Natural killer cell treated with Interleukin-12 subunit alpha and Interleukin-12 subunit beta and Interleukin-15 and Interleukin-18, amount 100 ng/mL, for 72 hours (primary cell): ENCODE measurements at places on chromosomes 13 and 19. TPM values are rescaled to one million over a fixed set of nuclear protein-coding genes. Genes with fewer than 3 reads are reported as not detected.

DNA sequence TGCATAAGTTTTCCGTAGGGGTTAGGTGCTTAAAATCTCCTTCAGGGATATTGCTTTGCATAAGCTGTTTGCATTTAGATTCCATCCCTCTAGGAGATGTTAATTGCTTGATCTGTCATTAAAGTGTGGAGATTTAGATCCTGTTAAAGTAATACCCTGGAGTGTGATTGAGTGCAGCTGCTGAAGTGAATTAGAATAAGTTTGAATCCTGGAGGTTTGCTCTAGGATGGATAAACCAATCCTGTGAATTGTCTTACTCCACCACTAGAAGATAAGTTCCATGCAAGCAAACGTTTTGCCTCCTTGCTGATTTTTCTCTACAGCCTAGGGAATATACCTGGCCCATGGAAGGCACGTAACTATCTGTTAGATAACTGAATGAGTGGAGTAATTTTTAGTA lies 1487.2 kb upstream of the PRR20A start:
- H3K27me3 ChIP-seq: no peaks in the 10 kb centered on the region
- no peaks in the 10 kb centered on the region for H3K4me1 ChIP-seq
- H3K4me3 ChIP-seq: no peak overlapping the region
- H3K36me3 ChIP-seq: peaks cover 24% of the 10 kb centered on the region
- H3K27ac ChIP-seq: no peak overlapping the region
- DNase-seq: no peak

GRCh38 chr19:12015015-12015752 lies 20.3 kb downstream of the ZNF433 start:
- H3K27ac ChIP-seq: no peak overlapping the region
- H3K4me3 ChIP-seq: no peak overlapping the region
- no peaks in the 10 kb centered on the region for H3K27me3 ChIP-seq
- peaks cover 45% of the 10 kb centered on the region for H3K36me3 ChIP-seq
- H3K4me1 ChIP-seq: no peaks in the 10 kb centered on the region

- DNase-seq: no peak
- H3K4me3 ChIP-seq: no peak overlapping the region
- no peaks in the 10 kb centered on the region for H3K4me1 ChIP-seq
- H3K27me3 ChIP-seq: peaks cover 16% of the 10 kb centered on the region
- H3K36me3 ChIP-seq: peaks cover 14% of the 10 kb centered on the region
Measured at GRCh38 chr13:43377973-43378372, 354.6 kb downstream of the DNAJC15 start.

Gene OR4F17
- not detected for total RNA-seq

Gene SLC6A16
- 5.3 TPM for total RNA-seq

DNA sequence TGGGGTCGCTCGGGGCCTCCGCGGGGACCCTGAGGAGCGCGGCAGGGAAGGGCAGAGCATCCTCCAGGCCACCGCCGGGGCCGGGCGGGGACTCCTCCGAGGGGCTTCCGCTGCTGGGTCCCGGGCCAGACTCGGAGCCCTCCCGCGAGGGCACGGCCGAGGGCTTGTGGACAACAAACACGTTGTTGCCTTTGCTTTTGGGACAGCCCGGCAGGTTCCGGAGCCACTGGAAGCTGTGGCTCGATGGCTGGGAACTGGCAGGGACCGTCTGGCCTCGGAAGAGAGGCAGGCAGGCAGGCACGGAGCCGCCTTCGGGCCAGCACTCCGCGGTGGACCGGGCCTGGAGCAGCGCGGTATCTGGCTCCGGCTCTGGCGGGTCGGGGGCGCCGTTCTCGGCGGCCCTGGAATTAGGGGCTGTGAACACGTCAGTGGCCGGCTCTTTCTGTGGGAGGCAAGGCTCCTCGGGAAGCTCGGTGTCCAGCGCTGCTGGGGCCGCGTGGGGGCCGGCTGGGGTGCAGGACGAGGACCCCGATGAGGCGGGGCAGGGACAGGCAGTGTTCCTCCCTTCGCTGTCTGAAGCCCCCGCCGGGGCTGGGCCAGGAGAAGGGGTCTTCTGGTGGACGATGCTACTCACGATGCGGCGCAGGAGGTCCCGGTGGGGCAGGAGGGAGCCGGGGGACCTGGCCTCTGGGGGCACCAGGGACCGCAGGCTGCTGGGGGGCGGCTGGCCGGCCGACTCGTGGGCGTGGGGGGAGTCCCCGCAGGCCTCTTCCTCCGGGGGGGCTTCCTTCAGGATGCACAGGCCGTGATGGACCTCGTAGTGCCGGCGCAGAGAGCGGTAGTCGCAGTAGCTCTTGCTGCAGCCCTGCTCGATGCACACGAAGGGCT lies 27.6 kb downstream of the ZNF541 start:
- H3K4me1 ChIP-seq: peaks cover 16% of the 10 kb centered on the region
- H3K27me3 ChIP-seq: no peaks in the 10 kb centered on the region
- H3K36me3 ChIP-seq: no peaks in the 10 kb centered on the region
- H3K4me3 ChIP-seq: no peak overlapping the region
- DNase-seq: no peak
- no peak overlapping the region for H3K27ac ChIP-seq

- H3K4me1 ChIP-seq: no peaks in the 10 kb centered on the region
- H3K27me3 ChIP-seq: peaks cover 15% of the 10 kb centered on the region
- no peak for DNase-seq
- no peaks in the 10 kb centered on the region for H3K36me3 ChIP-seq
- no peak overlapping the region for H3K27ac ChIP-seq
- no peak overlapping the region for H3K4me3 ChIP-seq
Measured at GRCh38 chr13:23561261-23561660, 9.0 kb upstream of the TNFRSF19 start.

DNA sequence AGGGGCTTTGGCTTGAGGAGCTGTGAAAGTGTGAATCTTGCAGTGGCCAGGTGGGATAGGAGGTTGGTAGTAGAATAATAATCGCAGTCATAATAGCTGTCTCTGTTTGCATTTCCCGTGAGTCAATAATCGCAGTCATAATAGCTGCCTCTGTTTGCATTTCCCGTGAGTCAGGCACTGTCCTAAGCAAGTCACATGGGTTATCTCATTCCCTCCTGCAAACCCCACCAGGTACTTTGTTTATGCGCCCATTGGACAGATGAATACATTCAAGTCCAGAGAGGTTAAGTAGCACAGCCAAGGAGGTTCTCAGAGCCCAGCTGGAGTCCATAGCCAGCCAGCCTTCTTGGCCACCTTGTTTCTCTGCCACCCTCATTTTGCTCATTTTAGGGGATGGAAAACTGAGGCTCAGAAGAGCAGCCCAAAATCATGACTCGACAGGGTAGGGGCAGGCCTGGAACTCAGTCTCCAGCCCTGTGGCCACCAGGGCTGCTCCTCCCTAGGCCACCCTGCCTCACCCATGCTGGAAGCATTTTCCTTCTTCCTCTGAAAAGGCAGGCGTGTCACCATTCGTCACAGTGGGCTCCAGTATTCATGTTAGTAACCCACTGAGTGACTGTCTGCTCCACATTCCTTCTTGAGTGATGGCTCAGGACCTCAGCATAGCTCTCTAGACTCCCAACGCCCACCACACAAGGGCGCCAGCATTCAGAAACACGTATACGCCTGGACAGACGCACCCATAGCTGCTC lies 206.2 kb downstream of the URI1 start:
- no peak overlapping the region for H3K27ac ChIP-seq
- H3K4me3 ChIP-seq: no peak overlapping the region
- H3K4me1 ChIP-seq: no peaks in the 10 kb centered on the region
- H3K27me3 ChIP-seq: no peaks in the 10 kb centered on the region

- no peak for DNase-seq
- no peaks in the 10 kb centered on the region for H3K36me3 ChIP-seq
- H3K4me3 ChIP-seq: no peak overlapping the region
- no peak overlapping the region for H3K27ac ChIP-seq
- peaks cover 37% of the 10 kb centered on the region for H3K27me3 ChIP-seq
Measured at GRCh38 chr19:51489113-51489512, 10.8 kb downstream of the CEACAM18 start.
